ENCODE measurements at places on chromosomes 3 and 15. TPM values are rescaled to one million over a fixed set of nuclear protein-coding genes. Genes with fewer than 3 reads are reported as not detected.

DNA sequence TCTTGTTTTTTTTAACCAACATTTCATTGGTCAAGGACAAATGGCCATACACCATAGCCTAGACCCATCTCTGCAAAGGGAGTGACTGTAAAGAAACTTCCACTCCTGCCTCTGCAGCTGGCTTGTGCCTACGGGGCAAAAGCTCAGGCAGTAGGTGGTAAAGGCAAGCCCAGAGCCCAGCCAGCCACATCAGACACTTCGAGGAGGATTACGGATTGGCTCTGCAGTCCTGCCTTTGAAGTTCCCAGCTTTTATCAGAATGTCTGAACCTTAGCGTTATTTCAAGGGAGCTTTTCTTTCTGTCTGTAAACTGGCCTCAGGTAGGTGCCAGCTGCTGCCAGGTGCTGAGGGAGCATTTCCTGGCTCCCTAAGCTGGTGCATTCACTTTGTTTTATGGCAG lies 15.6 kb downstream of the ZNF710 start:
- H3K36me3 ChIP-seq, result no peaks in the 10 kb centered on the region
- DNase-seq, result no peak
- H3K27me3 ChIP-seq, result no peaks in the 10 kb centered on the region
- H3K27ac ChIP-seq, result no peak overlapping the region
- H3K4me3 ChIP-seq, result no peak overlapping the region
- H3K4me1 ChIP-seq, result peaks cover 22% of the 10 kb centered on the region

GRCh38 chr3:165254812-165255211 lies 58.6 kb upstream of the SLITRK3 start:
- H3K36me3 ChIP-seq, result no peaks in the 10 kb centered on the region
- no peaks in the 10 kb centered on the region for H3K4me1 ChIP-seq
- no peak overlapping the region for H3K27ac ChIP-seq
- H3K4me3 ChIP-seq, result no peak overlapping the region

- no peak overlapping the region for H3K27ac ChIP-seq
- H3K4me3 ChIP-seq, result no peak overlapping the region
- peaks cover 22% of the 10 kb centered on the region for H3K4me1 ChIP-seq
- no peak for DNase-seq
- peaks cover 29% of the 10 kb centered on the region for H3K36me3 ChIP-seq
These were observed 55.0 kb upstream of the RPL32 start for GRCh38 chr3:12896063-12896985.

- peaks cover 61% of the 10 kb centered on the region for H3K4me1 ChIP-seq
- H3K4me3 ChIP-seq, result no peak overlapping the region
These were observed 8.1 kb downstream of the NKTR start for GRCh38 chr3:42608581-42608980.

- no peaks in the 10 kb centered on the region for H3K4me1 ChIP-seq
- no peaks in the 10 kb centered on the region for H3K36me3 ChIP-seq
- H3K27ac ChIP-seq, result no peak overlapping the region
These were observed 124.8 kb upstream of the ATP11B start for GRCh38 chr3:182668541-182668940.

- H3K4me3 ChIP-seq, result no peak overlapping the region
- no peaks in the 10 kb centered on the region for H3K36me3 ChIP-seq
- no peaks in the 10 kb centered on the region for H3K4me1 ChIP-seq
- no peak for DNase-seq
- no peaks in the 10 kb centered on the region for H3K27me3 ChIP-seq
These were observed 24.9 kb upstream of the ZNF710 start for GRCh38 chr15:89976246-89976600.

GRCh38 chr15:48285329-48286214 lies 45.7 kb upstream of the DUT start:
- H3K27ac ChIP-seq, result no peak overlapping the region
- no peaks in the 10 kb centered on the region for H3K36me3 ChIP-seq
- peak; percentile 41 for DNase-seq

DNA sequence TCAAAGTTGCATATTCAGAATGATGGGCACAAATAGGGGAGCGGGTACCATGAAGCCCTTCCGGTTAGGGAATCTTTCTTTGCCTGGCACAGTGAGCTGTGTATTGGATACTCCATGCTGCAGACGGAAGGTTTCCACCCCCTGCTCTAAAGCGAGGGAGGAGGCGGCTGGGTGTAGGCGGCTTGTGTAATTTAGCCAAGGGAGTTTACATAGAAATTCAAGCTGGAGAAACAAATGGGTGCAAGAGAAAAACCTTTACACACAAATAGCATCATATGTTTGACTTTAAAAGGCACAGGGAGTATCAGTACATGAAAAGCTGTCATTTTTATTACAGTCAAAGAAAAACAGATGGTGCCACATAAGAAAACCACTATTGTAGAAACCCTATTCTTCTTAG lies 59.3 kb upstream of the ADCY5 start:
- H3K36me3 ChIP-seq, result peaks cover 7% of the 10 kb centered on the region
- H3K27me3 ChIP-seq, result no peaks in the 10 kb centered on the region
- no peak for DNase-seq
- no peaks in the 10 kb centered on the region for H3K4me1 ChIP-seq
- no peak overlapping the region for H3K4me3 ChIP-seq

DNA sequence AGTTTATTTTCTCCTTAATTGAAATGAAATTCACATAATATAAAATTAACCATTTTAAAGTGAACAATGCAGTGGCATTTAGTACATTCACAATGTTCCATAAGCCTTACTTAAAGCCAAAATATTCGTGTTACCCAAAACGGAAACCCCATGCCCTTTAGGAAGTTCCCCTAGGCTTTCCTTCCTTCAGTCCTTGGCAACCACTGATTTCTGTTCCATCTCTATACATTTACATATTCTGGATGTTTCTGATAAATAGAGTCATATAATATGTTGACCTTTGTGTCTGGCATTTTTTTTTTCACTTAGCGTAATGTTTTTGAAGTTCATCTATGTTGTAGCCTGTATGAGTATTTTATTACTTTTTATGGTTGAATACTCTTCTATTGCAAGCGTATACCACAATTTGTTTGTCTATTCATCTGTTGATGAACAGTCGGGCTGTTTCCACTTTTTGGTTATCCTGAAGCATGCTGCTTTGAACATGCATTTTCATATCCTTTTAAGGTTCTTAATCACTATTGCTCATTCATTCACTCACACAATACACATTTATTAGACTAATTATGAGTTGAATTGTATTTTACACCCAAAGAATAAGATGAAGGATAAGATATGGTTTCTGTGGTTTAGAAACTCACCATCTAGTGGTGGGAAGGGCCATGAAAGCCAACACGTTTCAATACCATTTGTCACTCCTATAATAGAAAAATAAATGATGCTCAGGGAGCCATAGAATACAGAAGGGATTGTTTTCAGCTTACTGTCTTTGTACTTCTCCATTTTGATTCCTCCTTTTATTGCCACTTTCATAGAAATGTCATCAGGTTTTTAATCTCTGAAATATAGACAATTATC lies 408.2 kb upstream of the CBLB start:
- H3K27ac ChIP-seq, result no peak overlapping the region
- no peak overlapping the region for H3K4me3 ChIP-seq
- no peaks in the 10 kb centered on the region for H3K4me1 ChIP-seq

DNA sequence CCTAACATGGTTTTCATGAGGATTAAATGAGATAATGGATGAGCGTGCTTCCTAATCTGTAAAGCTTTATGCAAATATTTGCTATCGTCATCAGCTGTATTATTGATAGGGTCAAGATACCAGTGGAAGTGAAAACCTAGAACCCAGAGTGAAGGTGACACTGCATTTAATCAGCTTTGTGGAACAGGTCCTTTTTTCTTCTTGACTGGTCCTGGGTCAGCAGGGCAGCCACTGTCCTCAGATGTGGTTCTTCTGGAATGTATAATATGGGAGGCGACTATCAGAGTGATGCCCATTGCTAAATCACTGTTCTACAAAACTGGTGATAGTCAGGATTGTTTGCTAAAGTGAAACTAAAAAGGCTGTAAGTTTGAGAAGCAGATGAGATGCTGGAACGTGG lies 41.4 kb downstream of the SORD start:
- no peaks in the 10 kb centered on the region for H3K27me3 ChIP-seq
- no peak overlapping the region for H3K27ac ChIP-seq
- H3K4me1 ChIP-seq, result no peaks in the 10 kb centered on the region
- no peaks in the 10 kb centered on the region for H3K36me3 ChIP-seq

DNA sequence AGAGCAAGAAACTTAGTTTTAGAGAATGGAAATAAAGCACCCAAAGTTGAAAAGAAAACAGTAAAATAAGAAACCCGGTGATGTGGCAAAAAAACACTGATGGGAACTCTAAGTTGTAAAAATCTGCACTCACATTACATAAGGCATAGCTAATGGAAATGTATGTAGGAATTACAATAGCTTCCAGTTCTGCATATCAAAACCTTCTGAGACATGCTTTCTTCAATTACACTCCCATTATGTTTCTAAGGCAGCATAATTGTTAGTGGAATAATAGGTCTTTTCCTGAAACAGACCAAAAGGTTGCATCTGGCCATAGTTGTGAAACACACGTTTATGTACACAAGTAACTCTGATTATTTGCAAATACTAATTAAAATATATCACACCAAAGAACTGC lies 41.4 kb downstream of the SLC30A4 start:
- H3K27ac ChIP-seq, result no peak overlapping the region
- no peaks in the 10 kb centered on the region for H3K27me3 ChIP-seq
- no peak overlapping the region for H3K4me3 ChIP-seq
- no peaks in the 10 kb centered on the region for H3K4me1 ChIP-seq
- DNase-seq, result no peak
- H3K36me3 ChIP-seq, result peaks cover 16% of the 10 kb centered on the region

GRCh38 chr3:49533786-49534519 lies 20.3 kb upstream of the BSN start:
- H3K4me3 ChIP-seq, result no peak overlapping the region
- H3K36me3 ChIP-seq, result peaks cover 42% of the 10 kb centered on the region
- no peak overlapping the region for H3K27ac ChIP-seq
- no peaks in the 10 kb centered on the region for H3K27me3 ChIP-seq

GRCh38 chr15:84818261-84819131 lies 1.3 kb downstream of the ALPK3 start:
- peak overlapping the region; percentile 72 for H3K4me3 ChIP-seq
- peaks cover 60% of the 10 kb centered on the region for H3K4me1 ChIP-seq
- no peaks in the 10 kb centered on the region for H3K27me3 ChIP-seq
- DNase-seq, result peak; percentile 64
- H3K36me3 ChIP-seq, result peaks cover 4% of the 10 kb centered on the region

DNA sequence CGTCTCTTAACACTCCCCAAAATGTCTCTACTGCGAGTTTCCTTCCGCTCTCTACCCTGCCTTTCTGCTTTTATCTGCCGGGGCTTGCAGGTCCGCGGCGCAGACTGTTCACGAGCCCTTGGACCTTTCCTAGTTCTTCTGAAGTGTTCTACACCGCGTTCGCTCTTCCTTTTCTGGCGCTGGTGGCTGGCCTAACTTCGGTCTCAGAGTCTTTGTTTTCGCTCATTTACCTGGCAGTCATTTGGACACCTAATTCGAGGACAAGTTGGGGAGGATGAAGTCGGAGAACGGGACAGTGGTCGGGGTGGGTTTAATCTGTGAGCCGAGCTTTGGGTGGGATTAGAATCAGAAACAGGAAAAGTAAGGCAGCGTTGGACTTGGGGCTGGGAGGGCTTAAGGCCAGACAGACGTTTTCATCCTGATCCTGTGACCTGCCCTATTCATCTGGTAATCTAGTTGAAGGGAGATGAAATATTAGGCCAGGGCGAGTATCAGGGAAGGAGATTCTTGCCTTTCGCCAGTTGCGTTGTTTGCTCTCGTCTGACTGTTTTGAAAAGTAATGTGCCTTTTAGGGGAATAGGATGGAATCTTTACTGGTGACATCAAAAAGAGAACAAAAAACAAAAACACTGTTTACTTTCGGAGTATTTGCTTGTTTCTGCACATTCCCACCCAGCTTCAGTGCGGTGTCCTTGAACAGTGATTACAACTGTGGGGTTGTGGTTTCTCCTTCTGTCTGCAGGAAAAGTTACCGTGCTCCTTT lies 1.8 kb downstream of the DIPK2A start:
- H3K36me3 ChIP-seq, result no peaks in the 10 kb centered on the region
- H3K4me3 ChIP-seq, result peak overlapping the region; percentile 84
- H3K27ac ChIP-seq, result peak overlapping the region; percentile 99
- no peaks in the 10 kb centered on the region for H3K27me3 ChIP-seq

- no peaks in the 10 kb centered on the region for H3K36me3 ChIP-seq
- peak; percentile 11 for DNase-seq
- no peak overlapping the region for H3K4me3 ChIP-seq
- no peak overlapping the region for H3K27ac ChIP-seq
- H3K27me3 ChIP-seq, result no peaks in the 10 kb centered on the region
These were observed 31.8 kb downstream of the MYO9A start for GRCh38 chr15:72086010-72086697.

Gene RYR3
- total RNA-seq, result 0.33 TPM

Gene TIGIT
- total RNA-seq, result not detected

Gene COL7A1
- total RNA-seq, result 11.9 TPM

Gene SAXO2
- total RNA-seq, result 1.6 TPM

All from heart left ventricle (tissue), 16 donors.